ENCODE measurements at places on chromosomes 12 and 14.
A peak's percentile ranks its signal among the peaks of the same experiment; 100 is the strongest.

- no peak for DNase-seq
Measured at GRCh38 chr14:52846591-52846990, 55.2 kb upstream of the GNPNAT1 start.

- no peak for DNase-seq
Measured at GRCh38 chr12:93234641-93235040, 143.1 kb upstream of the NUDT4 start.

DNA sequence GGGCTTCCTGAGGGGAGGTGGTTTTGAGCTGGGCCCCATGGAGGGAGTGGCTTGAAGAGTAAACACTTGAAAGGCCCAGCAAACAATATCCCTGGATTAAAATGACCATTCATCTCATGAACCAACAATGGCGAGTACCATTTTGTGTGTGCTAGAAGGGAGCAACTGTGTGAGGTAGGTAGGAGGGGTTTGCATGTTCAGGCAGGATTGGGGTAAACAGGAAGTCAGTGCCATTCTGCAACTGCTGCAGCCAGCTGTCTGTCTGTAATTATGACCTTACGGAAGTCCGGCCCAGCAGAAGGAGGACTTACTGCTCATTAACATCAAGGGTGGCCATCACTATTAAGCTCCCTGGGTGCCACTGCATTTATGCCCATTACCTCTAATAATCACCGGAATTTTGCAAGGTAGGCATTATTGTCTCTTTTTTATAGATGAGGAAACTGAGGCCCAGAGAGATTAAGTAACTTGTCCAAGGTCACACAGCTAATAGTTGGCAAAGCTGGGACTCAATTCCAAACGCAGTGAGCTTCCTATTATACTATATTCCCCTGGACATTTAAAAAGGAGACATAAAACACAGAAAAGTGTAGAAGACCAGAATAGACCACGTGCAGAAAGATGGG is 16.6 kb upstream of the IFI27L2 start:
- DNase-seq = no peak

GRCh38 chr12:130863298-130863697 is 8.6 kb upstream of the RAN start:
- no peak for DNase-seq

DNA sequence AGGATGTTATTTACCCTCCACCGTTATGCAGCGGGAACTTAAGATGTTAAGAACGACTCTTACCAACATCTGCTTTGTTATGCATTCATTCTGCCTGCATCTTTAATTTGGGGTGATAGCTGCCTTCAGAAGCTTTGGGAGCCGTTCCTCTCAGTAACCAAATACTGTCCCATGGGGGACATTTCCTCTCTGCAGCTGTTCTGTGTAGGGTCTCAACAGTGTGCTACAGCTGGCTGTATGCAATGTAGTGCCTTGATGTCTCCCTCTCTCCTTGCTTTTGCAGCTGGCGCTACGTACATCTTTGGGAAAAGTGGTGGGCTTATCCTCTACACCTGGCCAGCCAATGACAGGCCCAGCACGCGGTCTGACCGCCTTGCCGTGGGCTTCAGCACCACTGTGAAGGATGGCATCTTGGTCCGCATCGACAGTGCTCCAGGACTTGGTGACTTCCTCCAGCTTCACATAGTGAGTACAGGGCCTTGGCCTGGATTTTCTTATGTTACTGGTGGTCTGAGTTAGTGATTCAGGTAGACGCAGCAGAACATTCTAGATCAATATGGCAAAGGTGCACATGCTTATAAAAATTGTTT is 744.3 kb downstream of the DIO2 start:
- DNase-seq = no peak

- DNase-seq = no peak
Measured at GRCh38 chr14:98162856-98163805, 1108.9 kb downstream of the BCL11B start.

- peak; percentile 34 for DNase-seq
Measured at GRCh38 chr14:74618078-74618952, 6.3 kb upstream of the LTBP2 start.

GRCh38 chr12:102528111-102528510 is 47.7 kb upstream of the IGF1 start:
- no peak for DNase-seq

DNA sequence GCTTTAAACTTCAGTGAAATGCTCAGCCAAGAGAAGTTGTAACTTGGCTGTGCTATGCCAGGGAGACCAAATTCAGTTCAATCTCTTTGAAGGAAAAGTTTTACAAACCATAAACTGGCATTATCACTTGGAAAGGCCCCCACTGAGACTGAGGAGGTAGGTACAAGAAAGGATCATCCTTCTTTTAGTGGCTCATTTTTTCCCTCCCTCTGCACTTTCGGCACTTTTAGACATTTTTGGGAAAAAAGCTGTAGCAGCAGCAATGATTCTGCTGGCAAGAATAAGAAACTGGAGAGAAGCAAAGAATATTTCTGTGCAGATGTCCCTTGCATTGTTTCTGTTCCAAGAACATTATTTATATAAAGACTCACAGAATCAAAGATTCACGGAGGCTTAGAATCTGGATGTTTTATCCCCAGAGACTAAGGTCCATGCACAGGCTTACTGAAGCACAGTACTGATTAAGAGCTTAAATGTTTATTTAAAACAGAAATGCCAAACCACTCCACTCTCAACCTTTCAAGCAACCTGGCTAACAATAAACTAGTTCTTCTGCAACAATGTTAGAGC is 12.3 kb downstream of the ZC2HC1C start:
- no peak for DNase-seq

- no peak for DNase-seq
Measured at GRCh38 chr14:70114621-70115156, 74.1 kb downstream of the SLC8A3 start.

- no peak for DNase-seq
Measured at GRCh38 chr14:44112774-44113460, 394.2 kb downstream of the FSCB start.

GRCh38 chr14:34732802-34733201 is 18.4 kb upstream of the CFL2 start:
- DNase-seq = no peak

DNA sequence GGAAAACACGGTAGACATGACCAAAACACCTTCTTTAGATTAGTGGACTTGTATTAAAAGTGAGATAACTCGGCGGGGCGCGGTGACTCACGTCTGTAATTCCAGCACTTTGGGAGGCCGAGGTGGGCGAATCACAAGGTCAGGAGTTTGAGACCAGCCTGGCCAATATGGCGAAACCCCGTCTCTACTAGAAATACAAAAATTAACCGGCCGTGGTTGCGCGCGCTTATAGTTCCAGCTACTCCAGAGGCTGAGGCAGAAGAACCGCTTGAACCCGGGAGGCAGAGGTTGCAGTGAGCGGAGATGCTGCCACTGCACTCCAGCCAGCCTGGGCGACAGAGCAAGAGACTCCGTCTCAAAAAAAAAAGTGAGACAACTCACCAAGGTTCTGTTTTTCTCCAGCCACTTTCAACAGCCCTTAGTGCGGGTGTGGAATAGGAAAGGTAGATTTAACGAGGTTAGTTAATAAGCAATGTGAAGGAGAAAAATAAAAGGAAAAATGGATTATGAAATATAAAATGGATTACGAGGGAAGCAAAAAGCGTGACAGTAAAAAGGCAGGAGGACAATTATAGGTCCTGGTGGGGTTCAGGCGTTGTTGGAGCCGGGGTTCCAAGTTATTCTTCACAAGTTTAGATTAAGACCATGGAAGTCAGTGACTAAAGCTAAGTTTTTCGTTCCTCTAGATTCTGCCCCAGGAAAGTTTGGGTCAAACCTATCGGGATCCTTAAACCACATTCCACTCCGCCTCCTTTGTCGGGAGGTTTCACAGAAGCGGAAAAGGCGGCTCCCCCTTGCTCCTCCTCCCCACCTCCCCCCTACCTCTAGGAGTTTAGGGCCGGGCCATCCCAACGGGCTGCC is 534 bp downstream of the PPP2R3C start:
- no peak for DNase-seq

GRCh38 chr12:26806556-26806955 is 26.4 kb downstream of the ITPR2 start:
- no peak for DNase-seq
